ENCODE measurements at places on chromosomes 4 and X.

DNA sequence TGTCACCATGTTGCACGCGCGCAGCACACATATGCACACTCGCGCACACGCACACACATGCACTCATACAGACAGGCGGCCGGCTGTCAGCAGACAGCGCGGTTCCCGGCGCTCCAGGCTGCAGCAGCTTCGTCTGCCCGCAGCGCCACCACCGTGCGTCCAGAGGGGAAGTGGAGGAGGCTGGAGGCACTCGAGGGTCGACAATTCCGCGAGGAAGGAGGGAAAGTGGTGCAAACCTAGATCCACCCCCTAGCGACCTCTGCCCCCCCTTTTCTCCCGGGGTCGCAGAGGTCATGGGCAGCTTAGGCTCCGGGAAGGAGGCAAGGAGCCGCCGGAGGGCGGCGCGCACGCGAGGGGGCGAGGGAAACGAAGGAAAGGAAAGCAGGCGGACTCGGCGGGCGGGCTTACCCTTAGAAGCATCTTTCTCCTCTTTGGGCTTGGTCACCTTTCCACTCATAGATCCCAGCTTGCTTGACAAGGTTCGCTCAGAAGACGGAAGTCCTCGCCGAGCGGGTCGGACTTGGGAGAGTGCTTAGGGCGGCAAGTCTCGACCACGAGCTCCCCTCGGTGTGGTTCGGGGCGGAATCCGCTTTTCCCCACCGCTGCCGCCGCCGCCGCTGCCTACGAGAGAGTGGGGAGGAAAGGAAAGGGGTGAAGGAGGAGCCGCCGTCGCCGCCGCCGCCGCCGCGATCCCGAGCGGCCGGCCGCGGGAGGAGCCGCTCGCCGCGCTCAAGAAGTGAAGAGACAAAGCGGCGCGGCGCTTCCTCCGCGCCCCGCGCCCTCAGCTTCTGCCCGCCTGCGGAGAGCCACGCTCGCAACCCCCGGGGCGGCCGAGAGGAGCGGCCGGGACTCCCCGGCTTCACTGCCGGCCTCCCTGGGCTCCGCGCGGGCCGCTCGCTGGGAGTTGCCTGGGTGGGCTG lies 326.6 kb upstream of the F9 start:
- DNase-seq, result no peak

DNA sequence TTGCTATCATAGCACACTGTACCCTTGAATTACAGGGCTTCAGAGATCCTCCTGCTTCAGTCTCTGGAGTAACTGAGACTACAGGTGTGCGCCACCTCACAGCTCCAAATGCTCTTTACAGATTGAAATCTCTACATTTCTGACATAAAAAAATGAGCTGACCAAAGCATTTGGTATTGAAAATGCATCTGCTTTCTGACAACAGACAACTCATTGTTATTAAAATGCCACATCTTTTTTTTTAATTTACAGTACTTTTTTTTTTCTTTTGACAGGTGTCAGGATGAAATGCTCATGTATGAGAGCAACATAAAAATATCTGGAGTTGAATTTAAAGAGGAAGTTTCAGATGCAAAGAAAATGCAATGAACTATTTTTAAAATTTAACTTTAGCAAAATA lies 764.5 kb downstream of the TRAM1L1 start:
- DNase-seq, result no peak

GRCh38 chrX:17590892-17591740 lies 146.2 kb upstream of the SCML1 start:
- DNase-seq, result peak; percentile 10

DNA sequence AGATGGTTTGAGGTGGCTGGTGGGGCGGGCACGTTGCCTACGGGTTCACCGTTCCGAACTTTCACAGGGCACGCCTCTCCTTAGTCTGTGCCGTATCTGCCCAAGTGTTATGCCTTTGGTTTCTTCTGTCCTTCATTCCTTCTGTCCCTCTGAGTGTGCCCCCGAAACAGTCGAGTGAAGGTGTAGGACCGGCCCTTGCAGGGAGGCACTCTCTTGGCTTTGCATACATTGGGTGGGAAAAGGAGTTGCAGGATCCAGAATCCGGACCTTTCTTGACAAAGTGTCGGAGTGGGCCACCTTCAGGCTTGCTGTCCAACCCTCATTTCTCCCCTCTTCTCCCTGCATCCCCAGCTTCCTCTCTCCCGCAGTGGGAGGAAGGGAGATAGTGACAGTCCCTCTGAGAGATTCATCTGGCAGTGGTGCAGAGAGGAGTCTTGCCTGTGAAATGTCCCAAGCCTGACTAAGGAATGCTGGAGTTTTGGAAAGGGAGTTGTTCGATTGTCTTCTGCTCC lies 569 bp downstream of the ARFIP1 start:
- no peak for DNase-seq

GRCh38 chr4:153248641-153249198 lies 44.5 kb downstream of the TRIM2 start:
- DNase-seq, result no peak

- DNase-seq, result no peak
Measured at GRCh38 chrX:97820170-97820569, 936.5 kb downstream of the RPA4 start.

DNA sequence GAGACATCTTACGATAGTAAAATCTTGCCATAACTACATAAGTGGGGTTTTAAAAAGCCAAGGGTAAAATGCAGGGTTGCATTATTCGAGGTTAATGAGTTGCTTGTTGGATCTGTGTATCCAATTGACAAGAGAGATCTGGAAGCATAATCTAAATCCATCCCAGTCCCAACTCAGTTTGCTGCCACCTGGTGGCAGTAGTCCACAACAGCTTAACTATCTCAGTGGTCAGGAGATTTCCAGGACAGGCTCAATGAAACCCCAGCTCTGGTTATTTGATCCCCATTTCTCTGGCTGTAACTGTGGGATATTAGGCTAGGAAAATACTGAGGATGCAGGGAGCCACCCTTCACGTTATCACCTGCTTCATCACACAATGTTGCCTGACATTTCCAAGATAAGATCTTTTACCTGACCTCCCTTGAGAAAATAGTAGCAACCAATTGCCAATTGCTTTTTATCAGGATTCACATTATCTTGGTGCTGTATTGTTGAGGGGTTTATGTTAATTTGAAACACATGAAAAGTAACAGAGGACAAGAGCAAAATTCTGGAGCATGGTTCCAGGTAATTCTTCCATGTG lies 88.2 kb upstream of the TNIP3 start:
- DNase-seq, result no peak

- no peak for DNase-seq
Measured at GRCh38 chrX:143095816-143096215, 70.1 kb downstream of the SPANXN4 start.

GRCh38 chr4:24236532-24236931 lies 346.7 kb upstream of the PPARGC1A start:
- no peak for DNase-seq

- DNase-seq, result no peak
Measured at GRCh38 chrX:3950373-3950772, 236.9 kb upstream of the PRKX start.

Measured in stimulated activated CD8-positive, alpha-beta memory T cell treated with anti-CD3 and anti-CD28 coated beads, Interleukin-7, amount 100 ng/mL, for 48 hours (primary cell).